ENCODE measurements at places on chromosomes 11 and 22.
A peak's percentile ranks its signal among the peaks of the same experiment; 100 is the strongest.

- DNase-seq: no peak
These were observed 101.8 kb upstream of the GAL start for GRCh38 chr11:68582416-68583040.

DNA sequence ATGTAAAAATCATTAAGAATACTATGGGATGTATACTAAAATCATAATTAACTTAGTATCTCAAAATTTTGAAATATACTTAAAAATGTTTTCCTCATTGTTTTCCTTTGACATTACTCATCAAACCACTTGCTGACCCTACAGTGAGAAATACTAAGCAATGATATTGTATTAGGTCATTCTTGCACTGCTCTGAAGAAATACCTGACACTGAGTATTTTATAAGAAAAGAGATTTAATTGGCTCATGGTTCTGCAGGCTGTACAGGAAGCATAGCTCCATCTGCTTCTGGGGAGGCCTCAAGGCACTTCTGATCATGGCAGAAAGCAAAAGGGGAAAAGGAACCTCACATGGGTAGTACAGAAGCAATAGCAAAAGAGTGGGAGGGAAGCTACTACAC lies 950.9 kb upstream of the CHORDC1 start:
- no peak for DNase-seq

DNA sequence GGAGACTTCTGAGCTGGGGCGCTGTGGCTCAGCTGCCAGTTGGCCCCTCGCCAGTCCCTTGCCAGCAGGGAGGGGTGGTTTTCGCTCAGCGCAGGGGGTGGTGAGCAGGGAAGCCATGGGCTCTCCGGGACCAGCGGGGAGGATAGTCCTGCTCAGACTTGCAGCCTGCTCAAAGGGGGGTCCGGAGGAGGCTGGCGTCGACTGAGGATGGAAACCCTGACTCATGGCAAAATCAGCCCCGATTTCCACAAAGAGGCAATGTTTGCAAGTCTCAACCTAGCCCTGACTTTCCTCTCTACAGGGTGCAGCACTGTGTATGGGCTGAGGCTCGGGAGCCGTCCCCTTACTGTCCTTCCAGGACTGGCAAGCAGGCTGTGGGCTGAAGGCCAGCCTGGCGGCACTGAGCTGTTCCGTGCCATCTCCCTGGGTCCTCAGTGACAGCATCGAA lies 35.1 kb downstream of the FBLN1 start:
- no peak for DNase-seq

- DNase-seq: no peak
These were observed 15.1 kb downstream of the SPTBN2 start for GRCh38 chr11:66713746-66714480.

DNA sequence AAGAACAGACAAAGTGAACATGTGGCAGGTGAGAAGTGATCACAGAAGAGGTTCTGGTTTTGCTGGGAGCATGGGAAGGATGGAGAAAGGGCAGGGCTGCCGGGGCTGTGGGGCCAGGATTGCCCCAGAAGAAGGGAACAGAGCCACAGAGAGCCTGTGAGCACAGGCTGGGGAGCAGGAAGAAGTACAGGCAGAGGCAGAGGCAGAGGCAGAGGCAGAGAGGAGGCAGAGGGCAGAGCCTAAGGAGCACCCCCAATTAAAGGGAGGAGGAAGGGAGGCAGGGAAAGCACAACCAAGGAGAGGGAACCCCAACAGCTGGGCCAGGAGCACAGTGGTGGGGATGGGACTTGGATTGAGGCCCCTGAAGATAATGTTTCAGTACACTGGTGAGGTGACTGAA lies 51.5 kb downstream of the SGSM3 start:
- no peak for DNase-seq

DNA sequence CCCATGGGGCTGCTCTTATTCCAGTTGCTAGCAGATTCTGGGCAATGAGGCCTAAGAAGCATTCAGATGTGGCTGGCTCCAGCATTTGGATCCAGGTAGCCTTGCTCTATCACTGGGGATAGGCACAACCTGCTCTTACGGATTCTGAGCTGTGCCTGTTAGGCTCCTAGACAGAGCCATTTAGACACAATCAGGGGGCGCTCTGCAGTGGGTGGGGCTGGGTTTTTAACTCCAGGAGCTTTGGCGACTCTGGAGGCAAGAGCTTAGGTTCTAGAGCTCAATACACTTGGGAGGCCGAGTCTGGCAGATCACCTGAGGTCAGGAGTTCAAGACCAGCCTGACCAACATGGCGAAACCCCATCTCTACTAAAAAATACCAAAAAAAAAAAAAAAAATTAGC lies 32.0 kb downstream of the KCNC1 start:
- DNase-seq: peak; percentile 22

- peak; percentile 83 for DNase-seq
These were observed 14.2 kb upstream of the MUC6 start for GRCh38 chr11:1050581-1051355.

GRCh38 chr22:17920145-17920605 lies 104.2 kb downstream of the MICAL3 start:
- peak; percentile 90 for DNase-seq

DNA sequence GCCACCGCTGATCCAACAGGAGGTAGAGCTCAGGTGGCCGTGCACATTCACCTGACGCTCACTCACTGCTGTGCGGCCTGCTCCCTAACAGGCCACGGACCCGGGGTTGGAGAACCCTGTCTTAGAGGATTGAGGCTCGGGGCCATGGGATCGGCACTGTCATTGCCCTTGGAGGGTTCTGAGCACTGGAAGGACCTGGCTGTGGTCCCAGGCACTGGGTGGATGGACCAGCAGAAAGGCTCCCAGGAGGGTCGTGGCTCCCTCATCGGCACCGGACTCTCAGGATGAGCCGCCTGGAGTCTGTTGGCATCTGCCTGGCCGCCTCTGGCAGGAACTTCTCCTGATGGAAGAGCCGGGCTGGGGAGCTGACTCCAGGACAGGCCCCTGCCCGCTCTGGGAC lies 6.5 kb downstream of the KCNQ1 start:
- no peak for DNase-seq

DNA sequence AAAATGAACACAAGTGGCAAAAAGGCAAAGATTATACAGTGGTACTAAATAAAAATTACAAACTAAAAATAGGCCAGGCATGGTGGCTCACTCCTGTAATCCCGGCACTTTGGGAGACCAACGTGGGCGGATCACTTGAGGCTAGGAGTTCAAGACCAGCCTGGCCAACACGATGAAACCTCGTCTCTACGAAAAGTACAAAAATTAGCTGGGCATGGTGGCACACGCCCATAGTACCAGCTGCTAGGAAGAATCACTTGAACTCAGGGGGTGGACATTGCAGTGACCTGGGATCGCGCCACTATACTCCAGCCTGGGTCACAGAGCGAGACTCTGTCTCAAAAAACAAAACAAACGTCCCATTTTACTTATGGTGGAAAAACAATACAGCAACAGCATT lies 24.5 kb downstream of the ZNF280B start:
- no peak for DNase-seq

DNA sequence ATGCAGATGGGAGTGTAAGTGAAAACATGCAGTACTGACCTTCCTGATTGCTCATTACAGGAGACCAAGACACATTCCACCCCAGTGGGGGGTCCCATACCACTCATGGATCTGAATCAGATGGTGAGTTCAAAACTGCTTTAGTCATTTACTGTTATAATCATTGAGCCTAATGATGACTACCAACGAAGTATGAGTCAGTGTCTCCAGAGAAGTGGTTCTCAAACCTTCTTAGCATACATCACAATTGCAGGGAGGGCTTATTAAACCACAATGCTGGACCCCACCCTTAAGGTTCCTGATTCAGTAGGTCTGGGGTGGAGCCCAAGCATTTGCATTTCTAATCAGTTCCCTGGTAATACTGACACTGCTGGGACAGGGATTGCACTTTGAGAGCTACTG lies 75.8 kb downstream of the CD44 start:
- peak; percentile 26 for DNase-seq

GRCh38 chr11:122267602-122268001 lies 151.6 kb upstream of the BLID start:
- DNase-seq: peak; percentile 88

- no peak for DNase-seq
These were observed 26.9 kb upstream of the CECR2 start for GRCh38 chr22:17342361-17342760.

GRCh38 chr11:120740380-120740779 lies 228.8 kb downstream of the GRIK4 start:
- no peak for DNase-seq

DNA sequence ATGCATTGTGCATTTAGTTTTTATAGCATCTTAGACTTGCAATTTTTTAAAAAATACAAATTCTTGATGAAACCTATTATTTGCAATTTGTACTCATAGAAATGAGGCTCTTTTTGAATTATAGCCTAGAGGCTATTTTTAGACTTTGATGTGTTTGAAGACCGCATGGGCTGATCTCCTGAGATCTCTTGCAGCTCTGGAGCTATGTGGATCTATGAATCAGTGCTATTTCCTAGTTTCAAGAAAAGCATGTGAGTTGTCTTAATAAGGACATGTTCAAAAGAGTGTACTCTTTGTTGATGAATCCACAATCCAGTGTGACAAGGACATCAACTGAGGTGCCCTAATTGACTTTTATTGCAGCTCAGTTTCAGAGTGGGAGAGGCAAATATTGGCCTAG lies 620.5 kb downstream of the ETS1 start:
- no peak for DNase-seq

GRCh38 chr22:26259510-26259909 lies 90.2 kb downstream of the SEZ6L start:
- peak; percentile 53 for DNase-seq

- no peak for DNase-seq
These were observed 480.5 kb upstream of the RAG2 start for GRCh38 chr11:37078521-37078920.

DNA sequence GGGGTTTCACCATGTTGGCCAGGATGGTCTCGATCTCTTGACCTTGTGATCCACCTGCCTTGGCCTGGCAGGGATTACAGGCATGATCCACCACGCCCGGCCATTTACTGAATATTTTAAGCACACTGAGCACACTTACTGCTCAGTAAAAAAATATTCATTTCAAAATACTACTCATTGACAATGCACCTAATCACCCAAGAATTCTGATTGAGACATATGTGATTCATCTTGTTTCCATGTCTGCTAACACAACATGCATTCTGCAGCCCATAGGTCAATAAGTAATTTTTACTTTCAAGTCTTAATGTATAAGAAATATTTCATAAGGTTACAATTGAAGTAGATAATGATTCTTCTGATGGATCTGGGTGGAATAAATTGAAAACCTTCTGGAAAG lies 4.2 kb upstream of the OR52J3 start:
- no peak for DNase-seq

- DNase-seq: no peak
These were observed 4.6 kb downstream of the CDPF1 start for GRCh38 chr22:46245511-46245910.

DNA sequence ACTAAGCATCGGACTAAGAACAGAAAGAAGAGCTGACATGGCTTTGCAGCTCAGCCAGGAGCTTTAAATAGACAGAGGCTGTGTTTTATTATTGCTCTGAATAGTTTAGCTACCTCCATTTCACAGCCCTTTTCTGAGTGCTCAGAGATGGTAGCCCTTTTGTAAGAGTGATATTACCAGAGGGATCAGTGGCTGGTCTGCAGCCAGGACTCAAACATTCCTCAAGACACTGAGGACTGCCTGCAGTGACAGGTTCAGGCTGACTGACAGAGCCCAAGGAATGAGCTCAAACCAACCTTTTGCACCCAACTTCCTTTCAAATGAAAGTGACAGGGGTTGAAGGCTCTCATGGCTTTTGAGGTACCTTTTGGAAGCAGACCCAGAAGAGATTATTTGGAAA lies 189.0 kb downstream of the DDX10 start:
- DNase-seq: no peak

- DNase-seq: peak; percentile 39
These were observed 130.5 kb upstream of the C11orf58 start for GRCh38 chr11:16607675-16608644.

DNA sequence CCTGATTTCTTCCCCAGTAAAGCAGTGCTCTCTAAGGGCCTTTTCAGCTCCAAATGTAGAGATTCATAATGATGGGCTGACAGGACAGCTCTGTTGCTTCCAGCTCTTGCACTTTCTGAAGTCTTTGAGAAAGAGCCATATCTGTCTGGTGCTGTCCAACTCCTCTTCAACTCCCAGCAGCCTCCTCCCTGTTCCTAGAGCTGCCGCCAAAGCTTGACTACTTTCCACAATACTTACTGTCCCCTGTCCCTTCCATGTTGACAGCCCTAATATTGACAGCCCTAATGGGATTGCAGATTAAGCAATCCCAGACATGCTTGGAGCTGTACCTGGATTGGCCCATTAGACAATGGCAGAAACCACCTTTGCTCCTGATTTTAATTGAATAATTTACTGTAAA lies 29.6 kb downstream of the INSC start:
- DNase-seq: no peak

DNA sequence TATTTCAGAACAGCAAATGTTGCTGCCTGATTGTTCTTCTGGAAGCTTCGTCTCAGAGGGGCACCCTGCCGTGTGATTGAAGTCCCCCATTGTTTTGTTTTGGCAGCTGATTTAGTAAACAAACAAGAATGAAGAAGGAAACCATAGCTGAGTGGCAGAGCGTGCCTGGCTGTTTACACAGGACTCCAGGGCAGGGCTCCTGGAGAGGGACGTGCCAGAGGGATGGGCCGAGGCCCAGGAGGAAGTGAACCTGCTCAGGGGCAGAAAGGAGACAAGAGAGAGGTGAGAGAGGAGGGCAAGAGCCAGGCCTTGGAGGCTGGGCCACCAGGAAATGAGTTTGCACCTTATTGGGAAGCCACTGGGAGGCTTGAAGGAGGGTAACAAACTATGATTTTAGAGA lies 85.5 kb upstream of the B3GAT1 start:
- no peak for DNase-seq

DNA sequence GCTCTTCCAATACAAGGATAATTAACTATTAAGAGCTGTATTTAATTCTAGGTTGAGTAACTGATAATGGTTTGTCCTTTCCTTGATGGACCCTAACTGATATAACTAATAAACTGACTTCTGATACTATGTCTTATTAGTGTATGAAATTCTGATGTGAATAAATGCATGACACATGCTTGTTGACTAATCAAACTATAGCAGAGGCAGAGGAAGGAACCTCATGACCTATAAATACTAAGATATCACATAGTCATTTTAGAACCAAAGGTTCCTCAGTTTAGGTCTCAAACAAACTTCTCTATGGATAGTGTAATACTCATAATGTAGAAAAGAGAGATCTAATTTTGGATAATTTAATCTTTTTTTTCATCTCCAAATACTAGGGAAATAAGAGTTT lies 4.8 kb upstream of the HBD start:
- peak; percentile 17 for DNase-seq

GRCh38 chr22:45202333-45203149 lies 38.2 kb downstream of the KIAA0930 start:
- DNase-seq: no peak

Measured in hematopoietic multipotent progenitor cell treated with erythropoietin and hydrocortisone succinate and interleukin-3 and kit ligand, for 6 days (in vitro differentiated cells).